ENCODE measurements at places on chromosomes 1 and 21.

DNA sequence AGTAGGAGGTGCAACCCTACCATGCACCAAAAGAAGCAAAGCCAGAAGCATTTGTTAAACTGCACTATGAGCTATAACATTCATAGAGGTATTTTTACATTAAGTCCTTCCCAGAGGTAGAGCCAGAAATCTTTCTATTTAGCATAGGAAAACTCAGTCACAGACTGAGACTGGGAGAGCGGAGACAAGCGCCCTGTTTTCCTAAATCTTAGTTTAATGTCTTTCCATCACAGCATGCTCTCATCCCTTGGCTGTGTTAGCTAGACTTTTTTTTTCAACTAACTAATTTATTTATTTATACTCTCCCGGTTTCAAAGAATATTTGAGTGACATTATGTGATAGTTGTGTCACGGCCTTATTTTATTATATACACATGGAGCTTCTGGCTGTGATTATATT lies 304.1 kb downstream of the LMX1A start:
- no peak for DNase-seq

DNA sequence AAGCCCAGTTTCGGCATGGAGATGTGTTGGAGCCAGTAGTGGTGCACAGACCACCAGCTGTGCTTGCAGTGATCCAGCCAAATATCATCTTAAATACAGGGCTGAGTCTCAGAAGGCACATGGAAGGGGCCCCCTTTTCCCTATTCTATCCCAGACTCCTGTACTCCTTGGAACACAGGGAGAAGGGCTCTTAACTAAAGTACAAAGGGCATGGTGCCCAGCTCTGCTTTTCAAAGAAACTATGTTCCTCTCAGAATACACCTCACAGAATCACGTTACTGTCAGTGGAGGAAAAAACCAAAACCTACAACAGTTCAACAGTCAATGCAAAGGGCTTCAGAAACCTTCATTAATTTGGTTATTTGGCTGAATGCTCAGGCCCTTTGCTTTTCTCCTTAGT lies 180.6 kb upstream of the C1orf105 start:
- no peak for DNase-seq

GRCh38 chr21:31778546-31778945 lies 46.6 kb upstream of the SCAF4 start:
- no peak for DNase-seq

DNA sequence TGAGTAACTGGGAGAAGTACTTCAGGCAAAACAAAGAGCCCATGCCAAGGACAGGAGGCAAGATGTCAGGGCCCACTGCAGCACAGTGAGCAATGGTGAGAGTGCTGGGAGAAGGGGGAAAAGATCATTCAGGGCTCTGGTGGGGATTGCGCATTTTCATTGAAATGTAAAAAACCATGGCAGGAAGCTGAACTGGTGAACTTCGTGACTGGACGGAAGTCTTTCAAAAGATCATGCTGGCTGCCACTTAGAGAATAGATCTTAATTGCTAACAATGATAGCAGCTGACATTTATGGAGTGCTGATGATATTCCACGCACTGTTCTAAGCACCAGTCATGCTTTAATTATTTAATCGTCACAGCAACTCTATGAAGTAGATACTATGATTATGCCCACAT lies 107.0 kb downstream of the TGFBR3 start:
- no peak for DNase-seq
